ENCODE measurements at places on chromosomes 11 and 22.
A peak's percentile ranks its signal among the peaks of the same experiment; 100 is the strongest.

DNA sequence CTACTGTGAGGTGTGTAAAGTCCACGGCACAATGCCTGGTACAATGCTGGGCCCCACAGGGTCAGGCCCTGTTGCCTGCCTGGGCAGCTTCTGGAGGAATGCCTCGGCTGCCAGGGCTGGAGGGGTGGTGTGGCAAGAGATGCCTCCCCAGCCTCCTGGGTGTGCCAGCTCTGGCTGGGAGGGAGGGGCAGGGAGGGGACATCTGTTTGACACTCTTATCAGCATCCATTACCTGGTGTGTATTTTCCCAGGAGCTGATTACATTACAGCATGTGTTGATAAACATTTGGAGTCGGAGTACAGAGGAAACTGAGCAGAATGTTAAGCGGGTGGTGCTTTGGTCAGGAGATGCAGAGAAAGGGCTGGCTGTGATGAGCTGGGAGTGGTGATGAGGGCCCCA is 11.0 kb upstream of the NECTIN1 start:
- no peak for DNase-seq

DNA sequence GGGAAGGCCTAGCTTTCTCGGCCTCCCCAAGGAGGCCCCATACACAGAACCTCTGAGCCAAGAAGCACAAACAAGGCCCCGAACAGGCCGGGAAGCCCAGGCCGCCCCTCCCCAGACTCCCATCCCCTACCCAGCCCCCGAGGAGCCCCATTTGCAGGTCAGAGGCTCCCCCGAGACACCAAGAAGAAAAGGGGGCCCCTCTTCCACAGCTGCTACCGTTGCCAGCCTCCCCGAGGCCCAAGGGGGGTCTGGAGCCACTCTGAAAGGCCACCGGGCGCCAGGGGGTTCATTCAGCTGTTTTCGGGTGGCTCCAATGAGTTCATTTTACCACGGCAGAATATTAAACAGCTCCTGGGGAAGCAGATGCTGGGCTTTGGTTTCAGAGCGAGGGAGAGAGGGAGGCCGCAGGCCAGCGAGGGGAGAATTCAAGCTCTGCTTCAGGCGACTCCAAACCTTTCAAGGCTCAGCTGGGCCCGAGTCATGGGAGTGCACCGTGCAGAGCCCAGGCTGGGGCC is 28.5 kb downstream of the MN1 start:
- DNase-seq: no peak

DNA sequence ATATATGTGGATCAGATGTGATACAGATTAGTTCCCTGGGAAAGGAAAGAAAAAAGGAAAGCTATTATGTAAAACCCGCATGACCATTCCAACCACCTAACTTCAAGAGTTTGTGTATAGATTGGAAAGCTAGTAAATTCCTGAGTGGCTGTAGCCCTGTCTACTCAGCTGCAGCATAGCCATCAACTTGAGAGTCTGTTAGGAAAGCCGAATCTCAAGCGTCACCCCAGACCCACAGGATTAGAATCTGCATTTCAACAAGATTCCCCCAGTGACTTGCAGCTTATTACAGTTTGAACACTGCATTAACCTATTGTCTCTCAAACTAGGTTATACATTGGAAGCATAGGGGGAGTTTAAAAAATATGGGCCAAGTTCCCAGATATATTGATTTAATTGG is 921.7 kb downstream of the LRRC4C start:
- no peak for DNase-seq

GRCh38 chr11:29612423-29612822 is 404.4 kb downstream of the KCNA4 start:
- no peak for DNase-seq

GRCh38 chr11:58394195-58394594 is 12.5 kb downstream of the OR5B3 start:
- peak; percentile 50 for DNase-seq

- no peak for DNase-seq
Measured at GRCh38 chr22:38046070-38046748, 11.0 kb upstream of the PICK1 start.

GRCh38 chr11:134332189-134332631 is 422 bp downstream of the GLB1L2 start:
- no peak for DNase-seq

DNA sequence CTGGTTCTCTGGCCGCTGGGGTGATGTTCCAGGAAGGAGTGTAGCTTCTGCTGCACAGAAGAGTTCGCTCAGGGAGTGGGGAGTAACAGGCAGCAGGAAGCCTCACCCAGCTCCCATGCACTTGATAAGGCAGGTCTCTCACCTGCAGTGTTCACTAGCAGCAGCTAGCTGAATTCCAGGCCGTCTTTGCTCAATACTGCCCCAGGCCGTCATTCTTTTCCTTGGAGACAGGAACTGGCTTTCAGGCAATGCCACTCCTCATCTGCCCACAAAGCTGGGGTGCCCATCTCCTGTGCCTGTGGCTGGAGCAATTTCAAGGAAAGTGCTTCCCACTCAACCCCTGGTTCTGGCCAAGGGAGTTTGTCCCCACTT is 66.1 kb downstream of the ARHGAP42 start:
- DNase-seq: no peak

- DNase-seq: no peak
Measured at GRCh38 chr11:119547511-119547910, 124.5 kb upstream of the THY1 start.

- no peak for DNase-seq
Measured at GRCh38 chr22:17847360-17848078, 73.2 kb upstream of the BID start.

DNA sequence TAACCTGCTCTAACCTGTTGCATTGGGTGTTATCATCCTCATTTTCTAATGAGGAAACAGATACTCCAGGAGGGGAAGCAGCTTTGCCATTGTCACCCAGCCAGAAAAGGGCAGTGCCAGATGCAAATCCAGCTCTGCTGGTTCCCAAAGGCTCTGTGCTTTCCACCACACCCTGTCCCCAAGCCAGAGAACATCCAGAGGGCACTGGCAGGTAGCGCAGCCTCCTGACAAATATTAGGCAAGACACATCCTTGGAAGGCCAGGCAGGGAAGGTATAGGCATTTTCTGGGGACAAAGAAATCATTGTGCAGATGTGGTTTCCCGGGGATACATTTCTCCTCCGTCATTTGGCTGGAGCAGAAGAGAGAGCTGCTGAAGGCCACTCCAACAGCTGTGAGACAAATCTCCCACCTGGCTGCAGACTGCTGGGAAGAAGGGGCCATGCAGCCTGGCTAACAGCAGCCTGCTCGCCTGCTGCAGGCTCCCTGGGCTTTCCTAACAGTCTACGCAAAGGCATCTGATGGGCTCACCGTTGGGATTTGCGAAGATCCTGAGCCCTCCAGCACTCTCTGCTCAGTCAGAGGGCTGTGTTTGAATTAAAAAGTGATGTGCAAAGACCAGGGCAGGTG is 93.9 kb upstream of the PITPNB start:
- no peak for DNase-seq

GRCh38 chr11:87338046-87338639 is 300.4 kb downstream of the TMEM135 start:
- no peak for DNase-seq

DNA sequence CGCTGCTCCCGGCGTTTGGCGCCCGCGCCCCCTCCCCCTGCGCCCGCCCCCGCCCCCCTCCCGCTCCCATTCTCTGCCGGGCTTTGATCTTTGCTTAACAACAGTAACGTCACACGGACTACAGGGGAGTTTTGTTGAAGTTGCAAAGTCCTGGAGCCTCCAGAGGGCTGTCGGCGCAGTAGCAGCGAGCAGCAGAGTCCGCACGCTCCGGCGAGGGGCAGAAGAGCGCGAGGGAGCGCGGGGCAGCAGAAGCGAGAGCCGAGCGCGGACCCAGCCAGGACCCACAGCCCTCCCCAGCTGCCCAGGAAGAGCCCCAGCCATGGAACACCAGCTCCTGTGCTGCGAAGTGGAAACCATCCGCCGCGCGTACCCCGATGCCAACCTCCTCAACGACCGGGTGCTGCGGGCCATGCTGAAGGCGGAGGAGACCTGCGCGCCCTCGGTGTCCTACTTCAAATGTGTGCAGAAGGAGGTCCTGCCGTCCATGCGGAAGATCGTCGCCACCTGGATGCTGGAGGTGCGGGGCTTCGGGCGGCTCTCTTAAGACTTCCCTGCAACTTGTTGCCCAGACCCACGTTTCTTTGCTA is at the start of gene CCND1:
Gene CCND1 (plus strand): TSS at position 162 of the 587 bp plus-strand sequence. CDS start 158 bp downstream, at position 320.
- peak; percentile 93 for DNase-seq

DNA sequence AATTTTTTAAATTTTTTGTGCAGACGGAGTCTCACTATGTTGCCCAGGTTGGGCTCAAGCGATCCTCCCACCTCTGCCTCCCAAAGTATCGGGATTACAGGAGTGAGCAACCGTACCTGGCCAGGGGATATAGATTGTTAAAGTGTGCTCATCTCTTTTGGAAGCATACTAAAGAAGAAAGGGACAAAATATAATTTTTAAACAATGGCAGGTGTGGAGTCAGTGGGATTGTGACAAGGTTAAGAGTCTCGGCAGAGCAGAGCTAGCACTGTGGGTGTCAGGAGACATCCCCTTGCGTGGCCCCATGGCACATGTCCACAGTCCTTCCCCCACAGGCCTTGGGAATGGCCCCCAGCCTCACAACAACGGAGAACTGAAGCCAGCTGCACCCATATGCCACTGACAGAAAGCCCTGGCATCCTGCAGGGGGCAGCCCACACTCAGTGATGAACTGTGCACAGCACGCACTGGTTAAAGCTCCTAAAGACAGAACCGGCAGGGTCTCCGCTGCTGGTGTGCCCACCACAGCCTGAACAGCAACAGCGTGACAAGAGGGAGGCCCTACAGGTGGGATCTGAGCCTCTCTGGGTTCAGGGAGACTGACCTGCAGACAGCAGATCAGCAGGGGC is 29.9 kb downstream of the SERPIND1 start:
- peak; percentile 13 for DNase-seq

GRCh38 chr11:34029176-34029575 is 22.4 kb upstream of the CAPRIN1 start:
- DNase-seq: no peak

DNA sequence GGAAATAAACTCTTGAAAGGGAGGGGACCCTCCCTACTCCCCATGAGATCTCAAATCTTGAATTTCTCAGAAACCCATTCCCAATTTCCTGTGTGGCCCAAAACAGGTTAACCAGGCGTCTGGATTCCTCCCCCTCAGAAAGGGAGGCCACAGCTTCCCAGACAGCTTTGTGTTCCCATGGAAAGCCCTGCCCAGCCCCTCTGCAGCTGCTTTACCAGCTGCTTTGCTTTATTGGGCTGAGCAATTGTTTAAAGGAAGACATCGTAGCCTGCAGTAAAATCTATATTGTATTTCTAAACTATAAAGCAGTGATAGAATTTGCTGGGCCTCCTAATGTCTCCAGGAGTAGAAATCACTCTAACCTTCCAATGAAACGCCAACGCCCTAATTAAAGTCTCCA is 97.4 kb downstream of the CHST1 start:
- no peak for DNase-seq

DNA sequence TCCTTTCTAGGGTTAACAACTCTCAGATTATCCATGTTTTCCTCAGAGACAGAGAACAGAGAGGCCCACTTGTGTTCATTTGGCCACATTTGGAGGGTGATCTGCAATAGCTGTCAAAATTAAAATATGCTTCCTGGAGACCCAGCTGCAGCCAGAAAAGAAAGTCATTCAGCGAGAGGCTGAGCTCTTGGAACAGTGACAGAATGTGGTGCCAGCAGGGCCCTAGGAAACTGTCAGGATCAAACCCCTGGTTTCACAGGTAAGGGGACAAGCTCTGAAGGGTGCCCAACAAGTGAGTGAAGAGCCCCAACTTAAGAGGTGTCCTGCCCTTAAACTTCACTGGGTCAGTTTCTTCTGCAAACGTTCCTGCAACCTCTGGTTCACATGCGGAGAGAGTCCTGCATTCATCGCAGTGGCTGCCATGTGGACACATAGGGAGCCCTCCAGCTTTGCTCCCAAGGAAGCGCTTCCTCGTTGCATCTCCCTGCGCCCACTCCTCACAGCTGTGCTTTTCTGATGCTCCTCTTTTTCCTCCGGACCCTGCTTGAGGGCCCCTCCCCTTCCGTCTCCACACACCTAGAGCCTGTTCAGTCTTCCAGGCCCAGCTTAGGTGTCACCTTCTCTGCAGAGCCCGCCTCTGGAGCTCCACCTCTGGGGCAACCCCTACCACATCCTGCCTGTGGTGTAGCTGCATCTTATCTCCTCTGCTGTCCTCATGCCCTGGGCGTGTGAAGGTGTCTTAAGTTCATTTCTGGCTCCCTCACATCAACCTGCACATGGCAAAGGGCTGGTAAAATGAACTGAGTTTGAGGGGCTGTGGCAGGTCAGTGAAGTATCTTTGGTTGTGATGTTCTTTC is 3.9 kb downstream of the UCP3 start:
- no peak for DNase-seq

GRCh38 chr11:64490562-64491216 is 100.3 kb upstream of the SLC22A12 start:
- no peak for DNase-seq

DNA sequence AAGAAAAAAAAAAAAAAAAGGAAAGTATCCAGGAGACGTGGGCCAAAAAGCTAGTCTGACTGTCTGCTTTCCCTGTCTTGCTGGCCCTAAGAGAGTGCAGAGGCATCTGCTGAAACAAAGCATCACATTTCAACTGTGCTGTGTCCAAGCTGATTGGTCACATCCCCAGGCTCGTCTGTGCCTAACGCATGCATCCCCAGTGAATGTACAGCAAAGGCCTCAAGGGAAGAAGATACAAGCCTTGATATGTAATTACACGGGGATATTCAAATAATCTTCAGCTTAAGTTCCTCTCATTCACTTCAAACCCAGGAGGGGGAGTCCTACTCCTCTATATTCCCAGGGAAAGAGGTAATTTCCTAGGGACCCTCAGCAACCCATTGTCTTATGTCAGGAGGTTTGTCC is 5.4 kb upstream of the SORL1 start:
- peak; percentile 33 for DNase-seq

DNA sequence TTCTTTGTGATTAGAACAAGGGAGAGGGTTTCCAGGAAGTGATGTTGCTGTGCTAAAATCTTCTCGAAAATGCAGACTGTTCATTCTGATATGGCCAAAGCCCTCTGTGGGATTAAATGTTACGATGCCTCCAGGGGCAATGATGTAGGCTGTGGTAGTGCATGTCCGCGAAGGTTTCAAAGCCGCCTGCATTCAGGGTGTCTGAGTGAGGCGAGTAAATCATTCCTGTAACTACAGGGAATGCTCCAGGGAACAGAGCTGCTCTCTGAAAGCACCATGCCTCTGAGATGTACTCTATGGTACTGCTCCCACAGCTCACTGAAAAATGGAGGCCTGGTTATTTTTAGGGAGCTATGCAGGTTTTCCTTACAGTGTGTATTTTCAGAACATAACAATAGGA is 21.2 kb downstream of the PDGFD start:
- DNase-seq: no peak

DNA sequence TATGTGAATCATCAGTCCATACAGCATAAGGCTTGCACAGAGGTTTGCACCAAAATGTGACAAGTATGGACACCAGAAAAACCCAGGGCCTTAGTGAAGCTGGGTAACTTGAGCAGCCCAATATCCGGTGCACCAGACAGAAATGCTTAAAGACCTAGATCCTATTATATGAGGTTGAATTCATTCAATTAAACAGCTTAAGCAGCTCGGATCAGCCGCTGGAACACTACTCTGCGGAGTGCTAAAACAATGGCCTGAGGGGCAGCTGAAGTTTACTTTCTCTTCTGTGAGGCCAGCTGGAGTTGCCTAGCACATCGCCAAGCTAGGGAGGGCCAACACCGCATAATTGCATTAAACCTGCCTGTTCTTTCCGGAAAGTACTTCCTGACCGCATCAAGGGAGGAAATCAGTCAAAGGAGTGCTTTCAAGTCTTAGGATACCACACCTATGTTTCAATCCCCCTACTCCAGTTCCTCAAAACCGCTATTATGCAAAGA is 17.0 kb upstream of the FAM181B start:
- no peak for DNase-seq
